Regular cardiac myocyte (primary cell): ENCODE measurements at places on chromosomes 2 and 18. TPM values are rescaled to one million over a fixed set of nuclear protein-coding genes. Genes with fewer than 3 reads are reported as not detected.

The FABP1 gene
- total RNA-seq: not detected in 2 replicates

The RTP5 gene
- not detected in 2 replicates for total RNA-seq

The ATOH8 gene
- 28.2 and 28.6 TPM in 2 replicates for total RNA-seq

The ANKRD23 gene
- total RNA-seq: 0.77 and 0.85 TPM in 2 replicates

The UGT1A3 gene
- not detected in 2 replicates for total RNA-seq

The SERPINB11 gene
- not detected in 2 replicates for total RNA-seq

The ANKRD30B gene
- 0.96 and 4.5 TPM in 2 replicates for total RNA-seq

The FSHR gene
- not detected in 2 replicates for total RNA-seq

The MC4R gene
- under 0.01 TPM in 1 of 2 replicates, not detected in the other for total RNA-seq

The IFIH1 gene
- total RNA-seq: 3.3 and 8.5 TPM in 2 replicates

The MBP gene
- total RNA-seq: 7.1 and 16.6 TPM in 2 replicates

The KIAA2012 gene
- under 0.01 TPM in 2 replicates for total RNA-seq

The FLACC1 gene
- 0.38 and 1.4 TPM in 2 replicates for total RNA-seq

The MAB21L4 gene
- not detected in 2 replicates for total RNA-seq

The UCN gene
- total RNA-seq: 0.38 and 1.1 TPM in 2 replicates

The CTAGE1 gene
- total RNA-seq: 0.28 TPM in 1 of 2 replicates, not detected in the other

The RBM44 gene
- total RNA-seq: 0.19 and 0.56 TPM in 2 replicates

The UGT1A10 gene
- not detected in 2 replicates for total RNA-seq
